ENCODE measurements at places on chromosomes 3 and 15.

- no peak for DNase-seq
These were observed 56.1 kb upstream of the CACNA2D3 start for GRCh38 chr3:54066253-54066652.

DNA sequence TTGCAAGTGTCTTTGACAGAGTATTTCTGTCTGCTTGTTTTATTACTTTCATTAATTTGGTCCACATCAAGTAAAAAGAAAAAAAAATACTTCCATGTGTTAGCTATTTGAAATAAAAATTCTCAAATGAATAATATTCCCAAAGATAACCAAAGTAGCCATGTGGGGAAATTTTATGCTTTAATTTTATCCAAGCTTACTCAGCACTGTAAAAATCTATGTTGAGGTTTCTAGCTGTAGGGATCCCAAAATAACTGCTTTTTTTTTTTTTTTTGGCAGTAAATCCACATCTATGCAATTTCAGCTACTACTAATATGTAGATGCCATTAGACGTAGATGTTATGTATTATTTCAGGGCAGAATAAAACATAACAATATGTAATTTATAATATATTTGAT, 35.4 kb upstream of the CNTN6 start:
- DNase-seq: no peak

- DNase-seq: no peak
These were observed 231.9 kb upstream of the WNT5A start for GRCh38 chr3:55719006-55719405.

DNA sequence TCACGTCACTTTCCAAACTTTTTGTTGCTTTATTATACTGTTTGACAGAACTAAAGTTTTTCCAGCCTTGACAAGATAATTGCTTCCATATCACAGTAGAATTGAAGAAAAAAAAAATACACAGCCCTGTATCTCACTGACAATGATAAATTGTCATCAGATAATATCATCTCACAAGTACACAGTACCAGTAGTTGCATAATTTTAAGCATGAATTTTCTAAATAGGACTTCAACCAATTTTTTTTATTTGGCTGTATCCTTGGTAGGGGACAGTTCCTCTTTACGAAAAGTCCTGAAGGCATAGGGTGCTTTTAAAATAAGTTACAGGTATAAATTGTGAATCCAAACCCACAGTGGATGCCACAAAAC, 230.7 kb downstream of the ATP8B4 start:
- no peak for DNase-seq

GRCh38 chr3:88668180-88668579, 439.2 kb upstream of the EPHA3 start:
- no peak for DNase-seq

DNA sequence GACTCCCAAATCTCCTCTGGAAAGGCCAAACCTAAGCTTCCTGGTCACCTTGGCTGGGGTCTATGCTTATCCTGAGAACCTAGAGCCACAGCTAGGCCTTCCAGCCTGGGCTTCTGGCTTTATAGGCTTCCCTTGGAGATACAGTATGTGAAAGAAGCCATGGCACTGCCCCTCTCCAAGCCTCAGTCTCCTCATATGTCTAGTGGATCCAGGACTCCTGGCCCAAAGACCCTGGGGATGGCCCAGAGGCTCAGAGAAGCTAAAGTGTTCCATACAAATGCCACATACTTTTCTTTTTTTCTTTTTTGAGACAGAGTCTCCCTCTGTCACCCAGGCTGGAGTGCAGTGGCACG, 8.6 kb downstream of the ACAA1 start:
- DNase-seq: no peak

GRCh38 chr3:126996905-126997304, 14.0 kb downstream of the PLXNA1 start:
- no peak for DNase-seq

DNA sequence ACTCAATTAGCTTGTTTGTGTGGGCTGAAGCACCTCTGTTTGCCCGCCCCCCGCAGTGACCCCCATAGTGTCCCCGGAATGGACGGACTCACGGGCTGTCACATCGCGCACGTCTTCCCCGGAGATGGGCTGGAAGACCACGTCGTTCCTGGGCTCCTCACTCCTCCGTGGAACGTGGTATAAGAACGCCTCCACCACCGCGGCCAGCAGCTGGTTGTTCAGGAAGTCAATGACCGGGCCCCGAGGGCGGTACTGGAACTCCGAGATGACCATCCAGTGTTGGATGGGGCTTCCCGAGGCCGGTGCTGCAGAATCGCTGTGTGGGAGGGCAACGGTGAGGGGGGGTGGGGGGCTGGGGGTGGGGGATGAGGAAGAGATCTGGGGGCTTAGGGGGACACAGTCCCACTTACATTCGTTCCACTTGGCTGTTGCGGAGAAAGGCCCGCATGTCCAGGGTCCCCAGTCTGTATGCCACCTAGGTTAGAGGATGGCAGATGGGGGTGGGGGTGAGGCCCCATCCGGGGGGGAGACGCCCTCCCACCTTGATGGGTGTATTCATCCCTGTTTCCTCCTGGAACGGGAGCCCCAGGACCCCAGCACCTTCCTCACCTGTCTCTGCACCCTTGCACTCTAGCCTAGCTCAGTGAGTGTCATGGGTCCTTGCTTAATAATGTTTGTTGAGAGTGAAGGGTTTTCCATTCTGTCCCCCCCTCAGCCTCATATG, 30.2 kb downstream of the MUC20 start:
- no peak for DNase-seq

GRCh38 chr3:66338927-66339326, 118.1 kb downstream of the SLC25A26 start:
- no peak for DNase-seq

GRCh38 chr15:71330638-71331162, 215.4 kb downstream of the THSD4 start:
- no peak for DNase-seq

DNA sequence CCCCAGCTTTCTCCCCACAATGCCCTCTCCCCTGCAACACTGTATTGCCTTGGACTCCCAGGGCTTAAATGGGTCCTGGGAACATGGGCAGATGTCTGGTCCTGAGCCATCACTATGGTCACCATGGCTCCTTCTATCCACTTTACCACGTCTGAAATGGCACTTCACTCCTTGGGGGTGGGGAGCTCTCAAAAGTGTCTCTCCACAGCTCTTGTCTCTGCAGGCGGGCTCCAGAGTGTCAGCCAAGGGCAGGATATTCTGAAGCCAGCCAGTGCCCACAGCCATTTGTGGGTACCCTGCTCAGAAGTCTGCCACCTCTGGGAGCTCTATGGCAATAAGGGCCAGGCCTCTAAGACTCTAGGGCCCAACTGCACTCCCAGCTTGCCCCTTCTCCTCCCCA, 163.9 kb downstream of the PPM1L start:
- no peak for DNase-seq

- DNase-seq: no peak
These were observed 46.3 kb downstream of the FMN1 start for GRCh38 chr15:33148129-33148751.

Data from KBM-7 (cell line).